ENCODE measurements at places on chromosomes 13 and 19.

DNA sequence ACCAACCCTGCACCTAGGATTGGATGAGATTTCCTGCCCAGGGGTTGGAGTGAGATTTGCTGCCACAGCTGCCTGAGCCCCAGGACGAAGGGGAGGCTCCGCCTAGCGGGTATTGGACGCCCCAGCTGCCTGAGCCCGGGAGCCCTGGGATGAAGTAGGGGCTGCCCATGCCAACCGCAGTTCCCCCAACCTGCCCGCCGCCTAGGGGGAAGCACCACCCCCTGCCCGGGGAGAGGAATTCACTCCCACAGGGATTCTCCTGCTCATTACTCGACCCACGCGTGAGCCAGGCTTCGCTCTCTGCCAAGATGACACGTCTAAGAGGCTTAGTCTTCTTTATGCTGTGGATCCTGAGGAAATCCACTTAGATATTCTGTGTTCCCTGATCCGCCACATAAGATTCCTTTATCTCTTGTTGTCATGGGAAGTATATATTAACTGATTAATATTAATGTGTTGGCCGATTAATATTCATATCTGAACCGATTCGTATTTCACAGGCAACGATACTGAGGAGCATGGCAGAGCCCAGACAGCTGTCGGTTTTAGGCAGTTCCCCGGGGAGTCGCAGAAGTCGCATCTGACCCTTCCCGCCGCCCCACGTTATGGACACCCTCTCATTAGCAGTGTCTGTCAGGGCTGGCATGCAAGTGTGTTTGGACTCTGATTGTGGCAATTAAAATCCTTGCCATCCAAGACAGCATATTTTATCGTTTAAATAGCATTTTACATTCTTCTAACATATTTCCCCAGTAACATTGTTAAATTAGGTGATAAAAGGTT, 44.5 kb upstream of the KCTD15 start:
- DNase-seq = no peak

GRCh38 chr19:5530701-5531100, 37.1 kb downstream of the TINCR start:
- DNase-seq = no peak

GRCh38 chr13:52010890-52011631, at the start of gene ATP7B:
Gene ATP7B, minus strand, starts transcription at chr13:52011450. Its CDS starts 113 bp downstream, at chr13:52011337.
- DNase-seq = peak; percentile 3

- no peak for DNase-seq
Observed at GRCh38 chr19:1447504-1447903, 2.4 kb upstream of the APC2 start.

DNA sequence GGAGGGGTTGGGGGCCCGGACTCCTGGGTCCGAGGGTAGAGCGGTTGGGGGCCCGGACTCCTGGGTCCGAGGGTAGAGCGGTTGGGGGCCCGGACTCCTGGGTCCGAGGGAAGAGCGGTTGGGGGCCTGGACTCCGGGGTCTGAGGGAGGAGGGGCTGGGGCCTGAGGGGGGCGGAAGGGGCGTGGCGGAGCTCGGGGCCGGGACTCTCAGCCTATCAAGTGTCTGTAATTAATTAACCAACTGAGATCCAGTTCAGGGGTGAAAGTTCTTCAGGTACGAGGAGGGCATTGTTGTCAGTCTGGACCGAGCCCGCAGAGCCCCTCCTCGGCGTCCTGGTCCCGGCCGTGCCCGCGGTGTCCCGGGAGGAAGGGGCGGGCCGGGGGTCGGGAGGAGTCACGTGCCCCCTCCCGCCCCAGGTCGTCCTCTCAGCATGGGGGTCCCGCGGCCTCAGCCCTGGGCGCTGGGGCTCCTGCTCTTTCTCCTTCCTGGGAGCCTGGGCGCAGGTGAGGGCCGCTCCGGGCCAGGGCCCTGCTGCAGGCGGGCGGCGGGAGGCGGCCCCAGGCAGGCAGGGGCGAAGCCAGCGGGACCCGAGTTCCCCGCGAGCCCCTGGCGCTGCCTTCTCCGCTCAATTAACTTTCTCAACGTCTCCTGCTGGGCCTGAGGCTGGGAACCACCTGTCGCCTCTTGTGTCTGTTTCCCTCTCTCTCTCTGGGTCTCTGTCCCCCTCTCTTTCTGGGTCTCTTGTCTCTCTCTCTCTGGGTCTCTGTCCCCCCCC, 697 bp downstream of the FCGRT start:
- DNase-seq = no peak

- no peak for DNase-seq
Observed at GRCh38 chr19:8093740-8094139, 41.2 kb downstream of the CCL25 start.

GRCh38 chr13:93397619-93398018, 171.0 kb downstream of the GPC6 start:
- no peak for DNase-seq

DNA sequence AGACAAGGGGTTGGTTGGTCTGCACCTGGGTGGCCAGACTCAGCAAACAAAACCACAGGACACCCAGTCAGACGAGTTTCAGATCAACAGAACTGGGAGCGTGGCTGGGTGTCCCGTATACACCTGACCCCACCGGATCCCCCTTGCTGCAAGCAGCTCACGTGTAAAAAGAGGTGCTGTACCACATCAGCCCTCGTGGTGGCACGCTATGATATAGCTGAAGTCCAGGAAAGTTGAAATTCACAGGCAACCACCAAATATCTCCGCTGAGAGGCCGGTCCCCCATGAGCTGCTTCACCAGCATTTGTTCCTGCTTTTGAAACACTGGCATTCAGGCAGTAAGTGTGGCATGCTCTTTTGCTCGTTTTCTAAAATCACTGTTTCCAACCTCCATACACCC, 92.3 kb downstream of the TUBA3C start:
- DNase-seq = no peak

DNA sequence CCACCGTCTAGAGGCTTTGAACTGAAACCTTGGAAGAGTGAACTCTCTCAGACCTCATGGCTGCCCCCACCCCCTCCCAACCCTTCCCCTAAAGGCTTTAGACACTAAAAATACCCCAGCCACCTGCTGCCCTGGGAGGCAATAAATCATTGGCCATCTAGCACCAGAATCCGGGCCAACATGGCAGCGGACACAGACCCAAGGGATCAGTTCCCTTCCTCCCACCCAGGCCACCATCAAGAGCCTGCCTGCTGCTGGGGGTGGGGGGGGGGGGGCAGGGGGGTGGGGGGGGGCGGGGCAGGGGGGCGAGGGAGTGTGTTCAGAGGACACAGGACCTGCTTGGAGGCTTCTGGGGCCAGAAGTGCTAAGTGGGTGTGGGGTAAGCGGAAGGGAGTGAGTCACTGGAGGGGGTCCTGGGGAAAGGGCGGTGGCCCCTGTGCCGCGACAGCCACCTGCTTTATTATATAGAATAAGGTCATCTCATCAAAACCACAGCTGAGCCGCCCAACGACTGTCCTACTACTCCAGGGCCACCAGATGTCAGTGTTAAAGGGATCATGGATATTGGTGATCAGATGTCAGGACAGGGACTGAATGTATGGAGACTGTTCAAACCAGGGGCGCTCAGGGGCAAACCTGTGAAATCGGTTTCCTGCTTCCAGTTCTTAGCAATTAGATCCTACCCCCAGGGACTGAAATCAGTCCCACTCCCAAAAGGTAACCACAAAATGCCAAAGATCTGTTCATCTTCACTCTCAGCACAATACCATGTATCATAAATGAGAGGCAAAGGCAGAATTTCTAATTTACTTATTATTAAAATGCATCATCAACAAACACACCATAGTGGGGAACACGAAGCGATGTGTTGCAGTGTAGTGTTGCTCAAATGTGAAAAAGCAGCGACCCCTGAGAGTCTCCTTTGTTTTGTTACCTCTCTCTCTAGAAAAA, 24.3 kb downstream of the ARL11 start:
- no peak for DNase-seq

- DNase-seq = no peak
Observed at GRCh38 chr13:38361542-38362262, 12.1 kb downstream of the UFM1 start.

GRCh38 chr13:48621056-48621455, 32.7 kb upstream of the CYSLTR2 start:
- no peak for DNase-seq

GRCh38 chr13:103099722-103100293, 33.6 kb upstream of the SLC10A2 start:
- DNase-seq = no peak

DNA sequence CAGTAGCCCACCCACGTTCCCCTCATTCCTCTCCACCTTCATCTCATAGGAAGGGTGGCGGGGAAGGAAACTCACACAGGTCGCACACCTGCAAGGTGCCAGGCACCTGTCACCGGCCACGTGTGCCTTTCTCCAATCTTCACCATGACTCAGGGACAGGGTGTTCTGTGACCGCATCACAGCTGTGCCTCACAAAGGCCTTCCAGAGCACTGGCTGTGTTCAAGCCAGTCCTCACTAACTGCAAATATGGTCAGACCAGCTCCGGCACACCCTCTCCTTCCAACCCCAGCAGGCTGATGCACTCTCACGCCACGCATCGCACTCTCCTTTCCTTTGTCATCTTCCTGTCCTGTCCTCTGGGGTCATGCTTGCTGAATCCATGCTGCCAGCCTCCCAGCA, 415.9 kb downstream of the IRS2 start:
- DNase-seq = no peak

DNA sequence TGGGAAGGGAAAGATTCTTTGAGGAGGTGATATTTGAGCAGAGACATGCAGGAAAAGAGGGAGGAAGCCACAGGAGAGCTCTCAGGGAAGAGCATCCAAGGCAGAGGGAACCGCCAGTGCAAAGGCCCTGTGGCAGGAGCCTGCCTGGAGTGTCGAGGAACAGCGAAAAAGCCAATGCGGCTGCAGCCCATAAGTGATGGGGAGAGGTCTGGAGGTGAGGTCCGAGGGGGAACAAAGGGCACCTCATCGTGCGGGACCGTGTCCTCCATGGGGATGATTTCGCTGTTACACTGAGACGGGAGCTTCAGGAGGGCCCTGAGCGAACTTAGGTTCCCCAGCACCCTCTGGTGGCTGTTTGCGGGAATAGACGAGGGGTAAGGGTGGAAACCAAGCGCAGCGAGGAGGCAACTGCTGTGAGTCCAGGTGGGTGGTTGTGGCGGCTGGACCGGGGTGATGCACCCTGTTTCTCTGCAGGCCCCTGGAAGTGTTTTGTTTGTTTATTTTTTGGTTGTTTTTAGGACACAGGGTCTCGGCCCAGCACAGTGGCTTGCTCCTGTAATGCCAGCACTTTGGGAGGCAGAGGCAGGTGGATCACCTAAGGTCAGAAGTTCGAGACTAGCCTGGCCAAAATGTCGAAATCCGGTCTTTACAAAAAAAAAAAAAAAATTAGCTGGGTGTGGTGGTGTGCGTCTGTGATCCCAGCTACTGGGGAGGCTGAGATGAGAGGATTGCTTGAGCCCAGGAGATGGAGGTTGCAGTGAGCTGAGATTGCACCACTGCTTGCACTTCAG, 5.9 kb upstream of the EHD2 start:
- DNase-seq = peak; percentile 70

- no peak for DNase-seq
Observed at GRCh38 chr19:42030645-42031440, 36.8 kb upstream of the ATP1A3 start.

DNA sequence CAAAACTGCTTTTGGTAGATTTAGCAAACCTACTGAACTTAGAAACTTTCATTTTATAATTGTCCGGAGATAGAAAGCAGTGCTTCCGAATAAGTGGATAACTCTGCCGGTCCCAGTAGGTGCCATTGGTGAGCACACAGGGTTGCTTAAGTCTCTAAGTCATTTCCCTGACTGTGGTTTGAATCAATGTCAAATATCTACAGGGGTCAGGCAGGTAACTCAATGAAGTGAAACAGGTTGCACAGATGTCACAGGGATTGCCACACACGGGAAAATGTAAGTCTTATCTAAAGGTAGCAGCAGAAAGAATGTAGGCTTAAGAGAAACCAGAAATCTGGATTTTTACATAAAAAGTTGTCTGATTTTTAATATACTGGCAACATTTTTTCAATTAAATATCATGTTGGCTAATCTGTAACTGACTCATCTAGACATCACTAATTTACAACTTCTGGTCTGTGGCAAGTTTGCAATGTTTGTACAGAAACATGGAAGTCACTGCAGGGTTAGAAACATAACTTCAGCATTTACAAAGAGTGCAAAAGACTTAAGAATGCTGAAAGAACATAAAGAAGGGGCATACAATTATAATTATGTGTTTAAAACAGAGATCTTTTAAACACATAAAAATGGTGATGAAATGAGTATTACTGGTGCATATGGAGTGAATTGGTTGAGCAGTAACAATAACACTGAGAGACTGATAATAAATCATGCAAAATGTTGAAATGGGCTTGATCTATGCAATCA, 14.3 kb upstream of the LRRC63 start:
- no peak for DNase-seq

- no peak for DNase-seq
Observed at GRCh38 chr19:51148580-51148979, 6.5 kb downstream of the SIGLEC7 start.

GRCh38 chr19:55437410-55437809, 5.7 kb downstream of the SHISA7 start:
- no peak for DNase-seq

- no peak for DNase-seq
Observed at GRCh38 chr13:47291107-47291656, 394.3 kb upstream of the HTR2A start.

DNA sequence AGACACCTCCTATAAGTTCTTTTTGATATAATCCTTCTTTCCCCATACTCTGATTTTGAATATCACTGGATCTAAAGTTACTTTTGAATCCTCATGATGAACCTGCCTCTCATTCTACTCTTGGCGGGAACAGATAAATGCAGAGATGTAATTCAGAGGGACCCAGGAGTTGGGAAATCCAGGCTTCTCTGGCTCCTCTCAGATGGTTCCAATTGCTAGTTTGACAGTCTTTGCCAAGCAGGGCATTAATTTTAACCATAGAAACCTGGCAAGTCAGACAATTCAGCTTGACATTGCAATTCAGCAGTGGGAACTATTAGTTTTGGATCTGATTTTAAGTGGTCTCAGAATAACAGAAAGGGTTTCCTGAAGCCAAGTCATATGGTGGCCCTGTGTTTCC, 67.3 kb upstream of the KLF12 start:
- no peak for DNase-seq

- DNase-seq = no peak
Observed at GRCh38 chr19:42089191-42089750, 13.3 kb downstream of the ZNF574 start.
